ENCODE measurements at places on chromosomes 5 and 9.

- DNase-seq = no peak
These were observed 150.6 kb downstream of the PRR16 start for GRCh38 chr5:120614531-120615180.

DNA sequence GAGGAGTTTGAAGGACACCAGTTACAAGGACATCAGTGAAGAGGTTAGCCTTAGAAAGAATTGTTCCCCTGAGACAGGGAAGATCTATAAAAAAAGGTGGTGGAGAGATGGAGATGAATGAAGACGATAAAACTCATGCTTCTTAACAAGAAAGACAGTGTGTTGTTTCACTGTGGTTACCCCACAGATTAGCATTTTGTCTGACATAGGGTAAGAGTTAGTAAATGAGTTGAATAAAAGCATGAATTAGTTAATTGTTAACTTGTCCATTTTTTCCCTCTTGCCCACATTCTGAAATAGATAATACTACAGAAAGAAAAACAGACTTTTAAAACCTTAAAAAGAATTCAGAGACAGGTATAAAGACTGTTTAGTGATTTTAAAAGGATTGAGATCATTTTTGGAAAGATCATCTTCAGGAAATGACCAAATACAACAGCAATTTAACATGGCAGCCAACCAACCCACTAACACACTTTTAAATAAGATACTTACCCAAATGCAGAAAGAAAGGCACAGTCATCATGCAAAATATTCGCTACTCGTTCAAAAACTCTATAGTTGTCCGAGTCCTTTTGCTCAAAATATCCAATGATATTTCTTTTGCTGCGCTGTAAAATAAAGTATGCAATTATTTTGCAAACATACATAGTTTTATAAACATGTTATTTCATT lies 78.5 kb downstream of the ERP44 start:
- no peak for DNase-seq

GRCh38 chr5:78506261-78507024 lies 142.1 kb downstream of the LHFPL2 start:
- no peak for DNase-seq

DNA sequence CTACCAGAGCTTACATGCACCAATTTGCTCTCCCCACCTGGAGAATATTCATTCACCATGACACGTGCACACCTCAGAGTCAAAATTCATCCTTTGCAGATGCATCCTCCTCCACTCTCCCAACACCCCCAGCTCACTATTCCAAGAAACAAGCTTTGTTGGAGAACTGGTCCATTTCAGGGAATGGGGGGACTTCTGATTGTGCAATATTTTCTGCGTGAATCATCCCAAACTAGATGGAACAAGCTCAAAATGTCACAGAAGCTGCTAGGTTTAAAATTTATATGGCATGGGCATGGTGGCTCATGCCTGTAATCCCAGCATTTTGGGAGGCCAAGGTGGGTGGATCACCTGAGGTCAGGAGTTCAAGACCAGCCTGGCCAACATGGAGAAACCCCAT lies 3.6 kb downstream of the GLDC start:
- no peak for DNase-seq

GRCh38 chr9:89109666-89110065 lies 69.0 kb downstream of the SHC3 start:
- DNase-seq = no peak

- peak; percentile 34 for DNase-seq
These were observed 25.5 kb downstream of the ESM1 start for GRCh38 chr5:54959673-54960418.

DNA sequence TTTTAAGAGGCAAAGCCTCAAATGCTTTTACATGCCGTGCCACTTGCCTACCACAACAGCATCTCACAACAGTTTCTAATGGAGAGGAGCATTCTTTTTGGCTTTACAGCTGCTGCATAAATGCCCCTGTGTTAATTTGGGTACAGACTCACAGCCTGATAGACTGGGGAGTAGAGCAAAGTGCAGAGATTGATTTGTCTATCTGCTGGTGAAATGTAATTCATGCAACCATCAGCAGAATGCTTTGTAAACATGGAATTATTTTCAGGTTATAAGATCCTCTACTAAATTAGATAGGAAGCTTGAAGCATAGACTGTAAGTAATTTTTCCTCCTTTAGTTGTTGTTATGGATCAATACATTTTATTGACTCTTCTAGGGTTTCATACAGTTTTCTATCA lies 170.3 kb downstream of the CD180 start:
- no peak for DNase-seq

GRCh38 chr9:106596984-106597383 lies 266.0 kb upstream of the ZNF462 start:
- DNase-seq = no peak

GRCh38 chr5:106649031-106649430 lies 1021.7 kb downstream of the EFNA5 start:
- DNase-seq = no peak

DNA sequence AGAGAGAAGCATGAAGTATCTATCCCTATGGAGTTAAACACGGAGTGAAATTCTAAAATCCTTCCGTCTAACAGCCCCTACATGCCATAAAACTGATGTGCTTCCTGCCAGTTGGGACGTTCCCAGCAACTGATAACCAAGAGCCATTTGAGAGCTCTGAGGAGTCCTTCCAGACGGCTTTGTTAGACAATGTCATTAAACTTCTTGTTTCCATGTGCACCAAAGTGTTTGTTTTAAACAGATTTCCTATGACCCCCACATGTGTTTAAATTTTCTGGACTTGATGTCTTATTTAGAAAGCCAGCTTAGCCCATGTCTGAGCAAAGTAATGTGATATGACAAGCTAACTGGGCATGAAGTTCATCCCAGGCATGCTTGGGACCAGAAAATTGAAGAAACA lies 57.2 kb upstream of the LPAR1 start:
- DNase-seq = no peak

DNA sequence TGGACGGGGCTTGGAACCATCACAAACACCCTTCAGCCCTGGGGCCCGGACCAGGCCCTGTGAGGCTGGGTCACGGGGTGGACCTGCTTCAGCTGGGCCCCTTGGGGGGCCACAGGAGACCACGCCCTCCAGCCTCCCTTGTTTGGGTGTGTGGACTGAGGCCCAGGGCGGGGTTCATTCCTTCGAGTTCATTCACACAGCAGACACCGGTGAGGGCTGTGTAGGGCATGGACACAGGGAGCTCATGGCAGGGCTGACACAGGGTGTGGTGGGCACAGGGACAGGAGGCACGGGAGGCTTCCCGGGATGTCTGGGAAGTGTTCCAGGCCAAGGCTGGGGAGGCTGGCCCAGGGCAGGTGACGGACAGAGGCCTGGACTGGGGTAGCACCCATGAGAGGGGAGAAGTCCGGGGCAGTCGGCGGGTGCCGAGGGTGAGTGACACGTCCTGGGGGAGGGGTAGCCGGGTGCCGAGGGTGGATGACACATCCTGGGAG lies 8.9 kb downstream of the DNLZ start:
- DNase-seq = no peak

GRCh38 chr5:140324617-140325241 lies 21.7 kb downstream of the HBEGF start:
- no peak for DNase-seq

DNA sequence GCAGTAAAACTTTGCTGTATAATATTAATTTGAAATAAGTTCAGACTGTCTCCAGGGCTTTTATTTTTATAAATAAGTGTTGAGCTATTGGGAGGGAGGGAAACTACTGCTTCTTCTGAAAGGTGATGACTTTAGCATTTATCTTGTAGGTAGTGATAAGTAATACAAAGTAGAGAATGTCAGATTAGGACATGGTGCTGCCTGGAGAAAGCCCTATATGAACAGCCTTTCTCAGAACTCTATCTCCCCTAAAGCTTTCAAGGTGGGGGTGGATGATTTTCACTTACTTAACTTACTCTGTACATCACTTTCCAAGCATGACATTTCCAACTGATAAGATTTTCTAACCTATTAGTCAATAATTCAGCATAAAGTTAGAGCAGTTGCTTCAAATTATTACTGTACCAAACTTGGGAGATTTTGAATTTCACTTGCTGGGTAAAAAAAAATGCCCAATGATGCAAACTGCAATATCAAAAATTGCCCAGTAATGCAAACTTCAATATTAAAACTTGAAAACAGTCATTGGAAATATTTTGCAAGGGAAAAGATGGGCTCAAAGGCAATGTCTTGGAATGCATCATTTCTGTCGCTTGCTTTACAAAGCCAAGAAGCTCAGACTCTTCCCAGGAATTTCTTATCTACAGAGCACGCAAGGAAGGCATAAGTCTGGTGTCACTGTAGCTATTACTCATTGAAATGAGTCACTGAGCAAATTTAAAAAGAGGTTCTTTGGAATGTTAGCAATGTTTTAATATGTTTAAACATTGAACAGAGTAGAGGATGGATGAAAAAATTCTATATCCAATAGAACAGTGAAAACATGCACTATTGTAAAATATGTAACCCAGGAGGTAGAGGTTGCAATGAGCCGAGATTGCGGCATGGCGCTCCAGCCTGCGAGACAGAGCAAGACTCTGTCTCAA lies 569.5 kb downstream of the PSAT1 start:
- DNase-seq = no peak

GRCh38 chr9:12863618-12864017 lies 88.8 kb downstream of the LURAP1L start:
- DNase-seq = no peak

- DNase-seq = no peak
These were observed 134.3 kb downstream of the MEF2C start for GRCh38 chr5:88748666-88749065.

GRCh38 chr9:130344366-130344765 lies 78.8 kb downstream of the HMCN2 start:
- DNase-seq = no peak

DNA sequence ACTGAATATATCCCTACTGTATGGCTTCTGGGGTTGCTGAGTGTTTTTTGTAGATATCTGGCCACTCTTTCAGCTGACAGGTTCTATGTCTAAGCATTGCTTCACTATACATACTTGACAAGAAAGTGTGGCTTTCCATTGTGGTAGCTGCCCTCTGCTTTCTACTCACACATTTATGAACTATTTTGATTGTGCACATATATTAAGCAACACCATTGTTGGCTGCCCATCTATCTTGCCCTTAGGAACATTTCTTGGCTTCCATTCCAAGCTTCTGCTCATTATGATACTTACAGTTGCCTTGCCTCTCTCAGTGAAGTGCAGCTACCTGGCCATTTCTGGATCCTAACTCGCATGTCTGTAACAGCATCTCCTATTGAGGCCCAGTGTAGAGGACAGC lies 153.6 kb upstream of the MOCS2 start:
- no peak for DNase-seq

GRCh38 chr9:110077925-110078324 lies 130.0 kb downstream of the C9orf152 start:
- DNase-seq = no peak

DNA sequence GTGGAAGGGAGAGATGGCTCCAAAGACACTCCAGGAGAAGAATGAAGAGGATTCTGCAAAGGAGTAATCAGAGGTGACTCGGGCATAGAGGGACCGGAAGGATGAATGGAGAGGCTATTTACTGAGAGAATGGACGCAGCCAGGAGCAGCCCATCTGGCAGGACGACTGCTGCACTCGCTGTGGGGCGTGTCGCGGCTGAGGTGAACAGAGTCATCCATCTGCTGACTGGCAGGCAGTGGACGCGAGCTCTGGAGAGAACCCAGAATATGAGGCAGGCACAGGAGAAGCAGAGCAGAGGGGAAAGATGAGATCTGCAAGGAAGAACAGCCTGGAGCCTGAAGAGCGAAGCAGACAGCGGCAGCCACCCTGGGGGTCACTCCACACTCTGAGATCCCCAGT lies 16.4 kb downstream of the FGF1 start:
- DNase-seq = no peak

DNA sequence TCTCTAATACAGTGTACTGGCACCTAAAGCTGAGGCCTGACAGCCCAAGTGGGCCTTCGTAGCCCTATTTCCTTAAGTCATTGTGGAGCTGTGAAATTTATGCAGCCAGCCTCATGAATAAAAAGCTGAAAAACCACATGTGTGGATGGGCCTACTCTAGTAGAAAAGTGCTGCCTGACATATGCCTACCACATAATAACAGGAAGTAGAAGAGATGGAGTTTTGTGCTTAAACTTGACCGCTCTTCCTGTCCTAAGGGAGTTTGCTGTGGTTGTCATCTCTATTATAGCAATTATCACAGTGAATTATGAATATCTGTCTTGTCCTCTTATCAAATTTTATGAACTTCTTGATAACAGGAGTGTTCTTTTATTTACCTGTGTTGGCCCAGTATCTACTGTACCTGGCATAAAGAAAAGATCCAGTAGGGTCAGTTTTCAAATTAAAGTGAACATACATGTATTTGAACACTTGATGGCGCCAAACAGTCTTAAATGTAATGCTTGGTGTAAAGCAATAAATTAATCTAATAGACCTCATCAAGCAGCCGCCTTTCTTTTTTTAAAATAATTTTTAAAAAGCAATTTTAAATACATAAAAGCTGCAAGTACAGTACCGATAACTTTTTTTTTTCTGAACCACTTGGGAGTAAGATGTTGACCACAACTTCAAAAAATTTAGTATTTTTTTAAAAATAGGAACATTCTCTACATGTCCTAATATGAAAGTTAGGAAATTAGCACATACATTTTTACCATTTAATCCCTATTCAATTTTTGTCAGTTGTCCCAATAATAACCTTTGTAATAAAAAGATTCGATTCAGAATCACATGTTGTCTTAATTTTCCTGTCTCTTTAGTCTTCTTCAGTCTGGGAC lies 51.0 kb downstream of the FKTN start:
- peak; percentile 3 for DNase-seq

DNA sequence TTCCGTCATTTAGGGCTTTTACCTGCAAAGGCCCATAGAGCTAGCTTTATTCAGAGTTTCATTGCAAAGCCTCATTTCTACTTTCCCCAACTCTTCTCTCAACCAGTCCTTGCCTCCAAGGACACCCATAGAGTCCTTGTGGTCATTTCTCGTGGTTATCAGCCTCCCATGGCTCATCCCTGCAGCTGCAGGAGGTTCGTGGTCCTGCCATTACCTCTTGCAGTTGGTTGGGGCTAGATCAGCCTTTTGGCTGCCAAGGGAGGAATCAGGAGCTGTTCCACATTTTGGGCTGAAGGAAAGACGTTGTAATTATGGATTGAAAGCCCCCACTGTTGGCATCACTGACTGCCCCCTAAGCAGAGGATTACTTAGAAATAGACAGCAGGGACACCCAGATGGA lies 231.0 kb downstream of the MAN2A1 start:
- DNase-seq = no peak

DNA sequence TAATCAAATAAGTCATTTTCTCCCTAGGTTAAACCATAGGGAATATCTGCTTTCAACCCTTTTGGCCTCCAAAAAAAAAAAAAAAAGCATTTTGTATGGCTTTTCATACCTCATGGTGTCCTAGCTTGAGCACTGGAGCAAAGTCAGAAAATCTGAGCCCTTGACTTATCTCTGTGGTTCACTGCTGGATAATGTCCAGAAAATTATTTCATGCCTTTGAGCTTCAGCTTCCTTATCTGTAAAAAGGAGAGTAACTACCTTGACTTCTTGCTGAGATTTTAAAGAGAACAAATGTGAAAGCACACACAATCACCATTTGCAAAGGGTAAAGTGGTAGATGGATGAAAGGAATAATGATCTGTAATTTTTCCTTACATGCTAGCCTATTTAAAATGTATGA lies 165.9 kb downstream of the ALDH1A1 start:
- no peak for DNase-seq

- no peak for DNase-seq
These were observed 114.6 kb downstream of the SYK start for GRCh38 chr9:90916147-90916734.

- DNase-seq = no peak
These were observed 185.0 kb downstream of the GAPVD1 start for GRCh38 chr9:125446561-125447094.
